ENCODE measurements at places on chromosomes 4 and X. TPM values are rescaled to one million over a fixed set of nuclear protein-coding genes. Genes with fewer than 3 reads are reported as not detected.
A peak's percentile ranks its signal among the peaks of the same experiment; 100 is the strongest.

MND1 gene
- 9.0 TPM for total RNA-seq

MUC7 gene
- not detected for total RNA-seq

ADH1B gene
- not detected for total RNA-seq

CRMP1 gene
- 0.25 TPM for total RNA-seq

PABPC1L2B gene
- not detected for total RNA-seq

UGT2B17 gene
- total RNA-seq: not detected

VCX3A gene
- not detected for total RNA-seq

SUV39H1 gene
- 4.3 TPM for total RNA-seq

FRMD7 gene
- not detected for total RNA-seq

TCEAL3 gene
- 5.4 TPM for total RNA-seq

C4orf50 gene
- total RNA-seq: not detected

DNA sequence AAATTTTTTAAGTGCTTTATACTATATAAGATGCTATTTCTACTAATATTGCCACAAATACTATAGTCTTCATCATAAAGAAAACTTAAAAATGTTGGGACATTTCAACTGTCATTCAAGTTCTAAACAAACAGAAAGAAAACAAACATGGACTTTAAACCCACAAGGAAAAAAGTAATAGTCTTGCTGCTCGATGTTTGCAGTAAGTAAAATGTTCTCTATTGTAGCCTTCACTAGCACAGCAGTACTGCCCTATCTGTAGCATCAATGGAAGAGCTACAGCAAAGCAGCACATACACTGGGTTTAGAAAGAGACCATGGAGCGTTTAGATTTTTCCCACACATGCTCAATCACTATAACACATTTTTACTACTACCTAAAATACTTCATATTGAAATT lies 146.8 kb downstream of the KLHL13 start:
- DNase-seq: no peak

DNA sequence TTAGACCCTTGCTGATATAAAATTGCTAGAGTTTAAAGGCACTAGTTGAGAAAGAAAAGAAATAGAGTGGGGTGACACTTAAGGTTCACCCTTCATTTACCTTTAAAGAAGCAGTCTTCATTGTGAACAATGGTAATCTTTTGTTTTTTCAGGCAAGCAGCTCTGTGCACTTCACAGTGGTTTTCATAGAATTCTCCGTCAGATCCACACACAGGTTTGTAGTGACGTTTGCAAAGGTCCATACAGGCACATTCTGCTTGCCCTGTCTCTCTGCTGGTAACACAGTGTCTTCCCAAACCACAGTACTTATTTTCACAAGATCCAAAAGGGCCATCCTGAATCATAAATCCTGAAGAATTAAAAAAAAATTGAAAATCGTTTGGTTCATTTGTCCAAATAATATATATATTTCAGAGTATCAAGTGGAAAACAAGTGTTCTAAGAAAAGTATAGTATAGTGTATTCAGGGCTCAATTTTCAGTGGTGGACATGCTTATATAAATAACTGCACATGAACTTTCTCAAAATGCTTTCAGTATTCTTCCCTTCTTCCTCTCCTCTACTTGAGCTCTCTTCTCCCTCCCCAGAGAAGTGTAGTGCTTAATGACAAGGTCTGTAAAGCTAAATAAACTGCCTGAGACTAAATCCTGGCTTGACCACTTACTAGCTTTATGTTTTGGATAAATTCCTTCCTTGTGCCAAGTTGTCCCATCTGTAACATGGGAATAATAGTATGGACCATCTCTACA lies 243.3 kb downstream of the FSTL5 start:
- DNase-seq: peak; percentile 11

DNA sequence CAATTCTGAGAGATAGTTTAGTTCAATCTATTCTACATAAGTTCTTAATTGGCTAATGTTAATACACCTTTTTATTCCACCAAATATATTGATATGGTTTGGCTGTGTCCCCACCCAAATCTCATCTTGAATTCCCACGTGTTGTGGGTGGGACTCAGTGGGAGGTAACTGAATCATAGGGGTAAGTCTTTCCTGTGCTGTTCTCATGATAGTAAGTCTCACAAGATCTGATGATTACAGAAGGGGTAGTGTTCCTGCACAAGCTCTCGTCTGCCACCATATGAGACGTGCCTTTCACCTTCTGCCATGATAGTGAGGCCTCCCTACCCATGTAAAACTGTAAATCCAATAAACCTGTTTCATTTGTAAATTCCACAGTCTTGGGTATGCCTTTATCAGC lies 11.3 kb downstream of the PPA2 start:
- DNase-seq: no peak

GRCh38 chr4:174753021-174753420 lies 76.0 kb downstream of the GLRA3 start:
- peak; percentile 68 for DNase-seq

DNA sequence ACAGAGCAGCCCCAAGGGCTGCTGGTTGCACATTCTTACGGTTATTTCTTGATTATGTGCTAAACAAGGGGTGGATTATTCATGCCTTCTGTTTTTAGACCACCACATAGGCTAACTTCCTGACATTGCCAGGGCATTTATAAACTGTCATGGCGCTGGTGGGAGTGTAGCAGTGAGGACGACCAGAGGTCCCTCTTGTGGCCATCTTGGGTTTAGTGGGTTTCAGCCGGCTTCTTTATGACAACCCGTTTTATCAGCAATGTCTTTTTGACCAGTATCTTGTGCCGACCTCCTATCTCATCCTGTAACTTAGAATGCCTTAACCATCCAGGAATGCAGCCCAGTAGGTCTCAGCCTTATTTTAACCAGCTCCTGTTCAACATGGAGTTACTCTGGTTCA lies 212.4 kb upstream of the GRID2 start:
- DNase-seq: no peak

DNA sequence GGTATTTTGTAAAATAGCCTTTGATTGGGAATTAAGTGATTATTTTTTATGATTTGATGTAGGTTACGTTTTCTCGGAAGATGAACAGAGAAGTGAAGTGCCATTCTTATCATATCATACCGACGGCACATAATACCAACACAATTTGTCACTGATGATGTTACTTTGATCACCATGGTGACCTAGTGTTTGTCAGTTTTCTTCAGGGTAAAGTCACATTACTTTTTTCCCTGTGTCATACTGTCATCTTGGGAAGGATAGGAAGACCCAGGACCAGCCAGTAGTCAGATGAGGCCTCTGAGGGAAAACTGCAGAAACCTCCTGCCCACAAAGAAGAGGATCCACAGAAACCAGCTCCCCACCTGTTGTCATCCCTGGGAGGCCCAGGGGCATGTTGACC lies 1.3 kb upstream of the MAGEC1 start:
- no peak for DNase-seq

GRCh38 chr4:140710908-140711622 lies 45.1 kb downstream of the TBC1D9 start:
- DNase-seq: no peak

GRCh38 chrX:103889216-103889615 lies 57.2 kb upstream of the RAB9B start:
- DNase-seq: no peak

GRCh38 chr4:38154681-38155588 lies 194.7 kb downstream of the PTTG2 start:
- peak; percentile 82 for DNase-seq

GRCh38 chrX:42567268-42567667 lies 210.7 kb downstream of the PPP1R2C start:
- DNase-seq: no peak

DNA sequence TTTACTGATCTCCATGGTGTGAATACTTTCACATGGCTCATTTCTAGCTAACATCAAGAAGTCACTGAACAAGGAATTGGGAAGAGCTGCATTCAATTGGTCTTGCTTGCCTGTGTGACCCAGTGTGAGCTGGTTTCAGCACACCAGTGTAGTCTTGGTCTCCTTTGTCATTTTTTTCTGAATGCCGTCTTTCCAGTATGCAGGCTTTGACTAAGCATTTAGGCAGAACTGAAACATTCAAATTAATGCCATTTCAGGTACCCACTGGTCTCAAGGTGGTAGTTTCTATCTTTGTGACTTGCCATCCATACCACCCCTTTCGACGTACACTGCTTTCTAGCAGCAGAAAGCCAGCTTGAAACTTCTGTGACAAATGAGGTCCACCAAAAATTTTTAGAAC lies 550.5 kb upstream of the BOD1L1 start:
- peak; percentile 90 for DNase-seq

GRCh38 chrX:148572337-148572736 lies 71.9 kb downstream of the AFF2 start:
- DNase-seq: no peak

DNA sequence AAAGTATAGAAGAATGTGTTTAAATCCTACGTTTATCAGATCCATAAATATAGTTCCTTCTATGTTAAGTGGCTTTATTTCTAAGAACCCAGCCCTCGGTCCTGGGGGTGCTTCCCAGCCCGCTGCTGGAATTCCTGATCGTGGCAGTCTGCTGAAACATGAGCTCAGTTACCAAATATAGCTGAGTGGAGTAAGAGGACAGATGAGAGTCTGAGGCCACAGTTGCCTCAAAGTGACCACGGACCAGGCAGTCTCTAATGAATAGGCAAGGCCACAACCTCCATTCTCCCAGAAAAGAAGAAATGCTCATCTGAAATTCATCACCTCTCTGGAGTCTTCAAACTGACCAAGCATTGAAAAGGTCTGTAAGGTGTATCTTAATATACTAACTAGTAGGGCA lies at the start of gene PALLD:
Gene PALLD (plus strand): TSS at position 219 of the 400 bp plus-strand sequence.
- DNase-seq: peak; percentile 50

- no peak for DNase-seq
Observed at GRCh38 chr4:113122066-113122465, 72.6 kb downstream of the ANK2 start.

GRCh38 chr4:80566203-80566872 lies 230.8 kb downstream of the CFAP299 start:
- DNase-seq: peak; percentile 23

GRCh38 chrX:49995107-49995731 lies 72.8 kb downstream of the CLCN5 start:
- DNase-seq: peak; percentile 68

DNA sequence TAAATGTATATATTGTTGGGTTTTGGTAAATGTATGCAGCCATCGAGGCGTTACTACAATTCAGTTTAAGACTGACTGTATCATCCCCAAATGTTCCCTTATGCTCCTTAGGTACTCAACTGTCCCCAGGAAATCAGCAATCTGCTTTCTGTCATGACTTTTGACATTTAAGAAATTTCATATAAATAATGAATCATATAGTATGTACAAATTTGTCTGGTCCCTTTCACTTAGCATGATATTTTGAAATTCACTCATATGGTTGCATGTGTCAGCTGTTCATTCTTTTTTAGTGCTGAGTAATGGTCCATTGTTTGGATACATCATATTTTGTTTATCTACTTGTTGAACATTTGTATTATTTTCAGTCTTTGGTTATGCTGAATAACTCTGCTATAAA lies 218.8 kb downstream of the C4orf33 start:
- no peak for DNase-seq

DNA sequence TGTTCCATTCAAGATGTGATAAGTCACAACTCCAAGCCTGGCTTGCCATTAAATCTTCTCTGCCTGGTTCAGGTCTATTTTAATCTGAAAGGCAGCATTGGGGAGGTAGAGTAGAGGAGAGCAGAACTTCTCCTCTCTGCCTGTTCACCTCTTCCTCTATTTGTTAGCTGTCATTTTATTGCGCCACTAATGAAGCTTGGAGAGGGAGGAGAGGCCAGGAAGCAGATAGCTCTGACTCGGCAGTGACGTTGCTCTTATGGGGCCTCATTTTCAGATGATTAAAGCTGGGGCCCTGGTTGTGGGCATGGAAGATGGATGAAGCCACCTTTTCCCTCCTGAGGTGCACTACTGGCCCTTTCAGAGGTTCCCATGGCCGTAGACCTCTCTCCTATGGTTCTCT lies 207.3 kb downstream of the MID1IP1 start:
- no peak for DNase-seq
